Kasumi-1 (cell line): ENCODE measurements at places on chromosomes 3 and 15.

- peak; percentile 68 for DNase-seq
These were observed 957.3 kb downstream of the IGSF11 start for GRCh38 chr3:118077332-118077731.

GRCh38 chr15:68403161-68403941 lies 28.6 kb downstream of the ITGA11 start:
- DNase-seq, result no peak

DNA sequence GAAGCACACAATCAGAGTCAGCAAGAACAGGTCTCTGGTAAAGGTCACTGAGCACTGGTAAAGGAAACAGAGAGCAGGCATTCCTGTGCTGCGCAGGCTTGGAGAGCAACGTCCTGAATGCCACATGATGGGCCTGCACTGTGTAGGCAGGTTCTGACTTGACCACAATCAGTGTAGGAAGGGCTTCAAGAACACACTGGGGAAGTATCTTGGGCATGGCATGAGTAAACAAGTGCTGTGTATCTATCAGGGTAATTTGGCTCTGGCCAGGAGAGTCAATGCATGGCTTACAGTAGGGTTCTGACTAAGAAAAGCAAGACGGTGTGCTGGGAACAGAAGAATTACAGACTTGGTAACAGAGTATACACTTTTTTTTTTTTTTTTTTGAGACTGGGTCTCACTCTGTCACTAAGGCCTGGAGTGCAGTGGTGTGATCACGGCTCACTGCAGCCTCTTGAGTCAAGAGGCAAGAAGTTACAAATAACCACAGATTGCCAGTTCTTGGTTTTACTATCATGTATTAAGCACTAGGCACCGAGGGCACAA lies 30.6 kb downstream of the TBC1D2B start:
- peak; percentile 40 for DNase-seq

- DNase-seq, result no peak
These were observed 14.7 kb upstream of the SYNM start for GRCh38 chr15:99090011-99090699.

- peak; percentile 52 for DNase-seq
These were observed 68.1 kb downstream of the PFN2 start for GRCh38 chr3:149902498-149903139.

GRCh38 chr3:82002986-82003642 lies 241.7 kb upstream of the GBE1 start:
- no peak for DNase-seq

DNA sequence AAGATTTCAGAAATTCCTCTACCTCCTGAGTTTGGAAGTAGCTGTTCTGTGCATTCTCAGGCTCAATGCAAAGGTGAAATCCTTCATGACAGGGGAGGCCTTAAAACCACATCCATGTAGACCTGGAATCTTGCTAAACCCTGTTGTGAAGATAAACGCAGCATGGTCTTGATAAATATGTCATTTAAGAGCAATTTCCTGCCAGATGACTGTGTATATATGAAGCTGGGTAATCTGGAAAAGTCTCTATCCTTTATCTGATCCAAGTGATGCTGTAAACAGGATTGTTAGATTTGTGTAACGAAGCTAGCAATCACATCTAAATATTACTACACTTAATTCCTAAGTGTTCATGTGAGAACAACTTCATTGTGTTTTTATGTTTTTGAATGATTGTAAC lies 9.1 kb downstream of the MCTP2 start:
- no peak for DNase-seq

DNA sequence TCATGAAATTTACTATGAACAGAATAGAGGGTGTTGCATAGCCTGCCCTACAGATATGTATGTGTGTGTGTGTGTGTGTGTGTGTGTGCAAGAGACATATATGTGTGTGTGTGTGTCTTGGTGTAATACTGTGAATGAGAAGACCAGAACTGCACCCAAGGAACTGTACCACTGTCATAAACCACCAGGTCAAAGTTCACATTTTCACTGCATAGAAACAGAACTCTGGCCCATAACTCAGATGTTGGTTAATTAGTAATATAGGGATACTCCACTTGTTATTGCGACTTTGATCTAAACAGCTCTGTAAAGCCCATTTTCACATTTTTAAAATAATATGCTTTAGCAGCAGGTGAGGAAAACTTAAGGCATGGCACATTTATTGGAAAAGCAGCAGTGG lies 111.8 kb downstream of the IGF2BP2 start:
- DNase-seq, result no peak

GRCh38 chr3:17399586-17399985 lies 342.8 kb downstream of the TBC1D5 start:
- no peak for DNase-seq
